ENCODE measurements at places on chromosomes 2 and 18. TPM values are rescaled to one million over a fixed set of nuclear protein-coding genes. Genes with fewer than 3 reads are reported as not detected.

DNA sequence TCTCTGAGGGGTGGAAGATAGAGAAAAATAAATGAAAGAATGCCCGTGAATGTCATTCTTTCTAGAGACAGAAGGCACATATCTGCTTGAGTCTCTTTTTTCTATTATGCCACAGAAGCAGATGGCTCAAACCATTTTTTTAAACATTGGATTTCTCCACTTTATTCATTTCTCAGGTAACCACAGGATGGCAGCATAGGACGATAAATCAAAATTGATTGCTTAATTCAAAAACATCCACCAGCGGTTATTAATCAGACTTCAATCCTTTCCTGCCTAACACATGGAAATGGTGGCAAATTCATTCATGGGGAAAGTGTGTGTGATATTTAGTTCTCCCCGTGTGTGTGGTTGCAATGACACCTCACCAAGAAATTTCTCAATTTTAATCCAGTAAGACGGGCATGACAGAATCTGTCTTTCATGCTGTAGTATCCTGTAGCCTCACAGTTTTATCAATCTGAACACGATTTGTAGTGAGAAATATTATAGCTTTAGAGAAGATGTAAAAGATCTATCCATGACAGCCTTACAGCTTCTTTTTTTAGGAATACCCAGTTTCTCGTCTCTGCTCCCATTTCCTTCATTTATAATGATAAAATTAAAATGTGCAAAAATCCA lies 72.2 kb downstream of the DSC3 start:
- no peak for DNase-seq

- peak; percentile 34 for DNase-seq
Measured at GRCh38 chr2:232085826-232086425, 124.4 kb downstream of the DIS3L2 start.

DNA sequence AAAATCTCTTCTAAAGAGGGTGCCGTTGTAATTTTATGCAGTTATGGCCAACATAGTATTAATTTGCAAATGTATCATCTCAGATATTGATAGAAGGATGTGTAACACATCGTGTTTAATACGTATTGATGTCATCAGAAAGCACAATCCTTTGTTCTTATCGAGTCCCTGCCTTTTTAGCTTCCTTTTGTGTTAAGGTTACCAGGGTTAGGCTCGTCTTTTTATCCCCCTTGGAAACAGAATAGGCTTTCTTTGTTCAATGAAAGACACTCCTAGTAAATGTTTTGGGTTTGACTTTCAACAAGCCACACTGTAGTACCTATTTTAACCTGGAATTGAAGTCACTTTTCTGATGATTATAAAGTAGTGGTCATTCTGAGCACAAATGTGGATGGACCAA lies 136.2 kb downstream of the WDR7 start:
- DNase-seq = no peak

HOXD1 gene
- not detected for total RNA-seq

ASB18 gene
- total RNA-seq = not detected

GRHL1 gene
- not detected for total RNA-seq

Measured in MG63 (cell line).